ENCODE measurements at places on chromosomes 7 and 10.
A peak's percentile ranks its signal among the peaks of the same experiment; 100 is the strongest.

GRCh38 chr7:1769286-1770200 lies 99.5 kb downstream of the ELFN1 start:
- no peak for DNase-seq

GRCh38 chr10:104337521-104337984 lies 712 bp downstream of the ITPRIP start:
- DNase-seq: no peak

GRCh38 chr7:115635876-115636275 lies 394.7 kb downstream of the TFEC start:
- peak; percentile 40 for DNase-seq

DNA sequence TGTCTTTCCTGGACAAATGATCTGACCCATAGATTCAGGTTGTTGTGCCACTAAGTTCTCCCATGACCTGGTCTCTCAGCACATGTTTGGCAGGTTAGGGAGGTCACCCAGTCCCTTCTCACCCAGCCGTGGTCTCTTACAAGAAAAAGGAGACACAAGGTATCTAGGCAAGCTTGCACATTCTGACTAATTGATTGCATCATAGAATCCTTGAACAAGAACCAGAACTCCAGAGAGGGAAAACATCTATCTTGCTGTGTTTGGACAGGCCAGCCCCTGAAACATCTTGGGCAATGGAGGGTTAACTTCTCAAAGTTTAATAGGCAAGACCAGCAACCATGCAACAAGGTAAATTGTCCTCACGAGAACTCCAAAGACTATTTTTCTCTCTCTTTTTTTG lies 8.5 kb upstream of the HK1 start:
- no peak for DNase-seq

DNA sequence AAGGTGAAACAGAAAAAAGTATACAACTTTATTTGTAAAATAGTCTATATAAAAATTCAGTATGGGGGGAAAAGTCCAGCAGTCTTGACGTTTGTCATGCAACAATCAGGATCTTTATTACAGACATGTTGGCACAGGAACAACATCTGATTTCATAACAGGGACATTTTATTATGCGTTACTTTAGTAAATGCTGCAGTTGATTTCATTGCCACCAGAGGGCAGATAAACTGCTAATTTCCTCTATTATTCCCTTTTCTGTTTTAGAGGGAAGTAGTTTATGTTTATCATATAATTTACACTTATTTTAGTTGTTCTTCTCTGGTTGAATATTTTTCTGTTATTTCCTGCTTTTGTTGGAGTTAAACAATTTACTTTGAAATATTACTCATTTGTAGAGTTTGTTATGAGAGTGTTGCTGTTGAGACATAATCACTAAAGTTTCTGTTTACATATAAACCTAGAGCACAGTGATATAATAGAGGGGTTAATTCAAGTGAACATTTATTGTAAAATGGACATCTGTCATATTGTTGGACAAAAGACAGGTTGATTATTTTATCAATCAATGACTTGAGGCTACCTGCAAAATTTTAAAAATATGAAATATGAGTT lies 3.3 kb downstream of the PLXDC2 start:
- peak; percentile 84 for DNase-seq

GRCh38 chr7:28832669-28833068 lies 125.5 kb downstream of the TRIL start:
- no peak for DNase-seq
